Activated CD4-positive, alpha-beta memory T cell treated with anti-CD3 and anti-CD28 coated beads for 36 hours (primary cell): ENCODE measurements at places on chromosomes 16 and 17. TPM values are rescaled to one million over a fixed set of nuclear protein-coding genes. Genes with fewer than 3 reads are reported as not detected.

HSPB9 gene
- total RNA-seq, result not detected

PSMD11 gene
- total RNA-seq, result 162 TPM

PLEKHM1 gene
- total RNA-seq, result 22.1 TPM

DNA sequence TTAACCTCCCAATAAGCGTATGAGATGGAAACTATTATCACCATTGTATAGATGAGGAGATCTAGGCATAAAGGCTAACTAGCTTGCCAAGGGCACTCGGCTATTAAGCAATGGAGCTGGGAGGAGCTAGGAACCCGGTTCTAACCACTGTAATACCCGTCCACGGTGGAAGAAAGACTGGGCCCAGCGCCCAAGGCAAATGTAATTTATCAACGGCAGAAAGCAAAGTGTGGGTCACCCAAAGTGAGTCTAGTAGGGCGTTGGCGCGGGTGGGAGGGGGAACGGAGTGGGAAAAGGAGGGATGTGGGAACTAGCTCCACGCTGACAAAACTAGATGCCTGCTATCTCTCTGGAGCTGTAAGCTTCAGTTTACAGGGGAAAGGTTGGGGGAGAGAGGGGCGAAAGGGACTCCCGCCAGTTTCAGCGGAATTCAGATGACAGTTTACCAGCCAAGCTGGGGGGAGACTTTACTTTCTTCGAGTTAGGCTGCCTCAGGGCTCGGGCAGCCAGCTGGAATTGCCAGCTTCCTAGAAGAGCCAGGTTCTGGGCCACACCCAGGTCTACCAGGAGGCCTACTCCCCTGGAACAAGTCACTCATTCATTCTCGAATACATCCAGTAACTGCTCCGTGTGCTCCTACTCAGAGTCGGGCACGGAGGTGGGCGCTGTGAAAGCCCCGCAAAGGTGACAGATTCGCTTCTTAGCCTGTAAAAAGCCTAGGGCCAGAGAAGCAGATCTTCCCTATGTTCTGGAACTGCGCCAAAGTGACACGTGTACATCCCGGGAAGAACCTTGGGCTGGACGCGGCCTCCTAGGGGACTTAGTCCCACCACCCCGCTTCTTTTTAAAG lies 837 bp downstream of the LRRC59 start:
- peak; percentile 38 for DNase-seq

GRCh38 chr16:28187595-28188004 lies 24.2 kb downstream of the XPO6 start:
- DNase-seq, result no peak

- no peak for DNase-seq
These were observed 1.9 kb downstream of the PIGS start for GRCh38 chr17:28569446-28569845.

DNA sequence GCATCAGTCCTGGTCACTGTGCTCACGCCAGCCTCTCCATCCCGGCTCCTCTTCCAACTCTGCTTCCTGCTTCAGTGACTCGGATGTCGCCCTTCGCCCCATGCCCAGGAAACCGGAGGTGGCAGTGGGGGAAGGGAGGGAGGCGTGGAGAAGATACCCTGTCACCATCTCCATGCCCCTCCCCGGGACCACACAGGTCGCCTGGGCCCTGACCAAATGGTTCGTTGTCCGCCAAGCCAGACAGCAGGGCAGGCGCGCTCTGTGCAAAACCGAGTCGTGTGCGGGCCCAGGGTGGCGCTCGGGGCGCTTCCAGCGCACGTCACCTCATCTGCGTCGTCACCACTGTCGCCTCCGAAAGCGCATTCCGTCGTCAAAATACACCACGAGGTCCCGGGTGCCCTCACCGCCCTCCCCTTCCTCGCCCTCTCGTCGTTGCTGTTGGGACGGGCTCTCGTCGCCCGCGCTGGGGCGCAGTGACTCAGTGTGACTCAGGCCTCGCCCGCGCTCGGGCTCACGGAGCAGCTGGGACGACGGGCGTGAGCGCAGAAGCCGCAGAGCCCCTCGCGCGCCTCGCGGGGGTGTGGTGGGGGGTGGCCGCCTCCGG lies 39.2 kb downstream of the ZNF778 start:
- DNase-seq, result peak; percentile 89

DNA sequence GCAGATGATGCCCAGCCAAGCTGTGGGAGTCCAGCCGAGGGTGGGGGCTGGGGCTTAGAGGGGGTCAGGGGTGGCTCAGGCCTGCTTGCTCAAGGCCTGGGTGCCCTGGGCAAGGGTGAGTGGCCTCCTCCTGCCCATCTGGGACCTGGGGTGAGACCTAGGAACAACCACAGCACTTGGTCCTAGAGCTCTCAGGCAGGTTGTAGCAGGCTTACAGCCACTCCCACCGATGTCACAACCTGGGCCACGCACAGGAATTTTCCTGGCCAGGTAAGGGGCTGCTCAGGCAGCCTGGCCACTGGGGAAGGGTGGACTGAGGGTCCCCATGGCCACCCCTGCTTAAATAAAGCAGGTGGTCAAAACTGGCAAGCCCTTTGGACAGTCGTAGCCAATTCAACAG lies 6.3 kb upstream of the SREBF1 start:
- DNase-seq, result no peak

GRCh38 chr16:23848958-23849357 lies 13.2 kb downstream of the PRKCB start:
- no peak for DNase-seq
